Nephron progenitor cell (in vitro differentiated cells): ENCODE measurements at places on chromosomes 4 and X.

DNA sequence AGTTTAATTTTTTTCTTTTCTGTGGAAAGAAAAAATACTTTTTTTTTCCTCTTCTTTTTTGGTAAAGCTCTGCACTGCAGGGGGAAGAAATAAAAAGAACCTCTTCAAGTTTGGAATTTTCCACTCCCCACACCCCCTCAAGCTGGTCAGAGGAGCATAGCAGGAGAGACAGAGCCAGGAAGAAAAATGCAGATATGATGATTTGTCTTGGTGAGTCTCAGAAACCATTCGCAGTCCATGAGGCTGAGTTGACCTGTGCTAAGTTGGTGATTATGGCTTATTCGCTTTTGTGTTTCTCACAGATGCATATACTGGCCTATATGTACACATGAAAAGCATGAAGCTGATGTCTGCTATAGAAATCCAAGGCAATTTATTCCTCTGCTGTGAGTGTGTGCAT, 205.9 kb downstream of the LDB2 start:
- H3K4me3 ChIP-seq = no peak overlapping the region
- no peak overlapping the region for H3K27ac ChIP-seq
- H3K27me3 ChIP-seq = peaks cover 4% of the 10 kb centered on the region
- H3K36me3 ChIP-seq = no peaks in the 10 kb centered on the region

DNA sequence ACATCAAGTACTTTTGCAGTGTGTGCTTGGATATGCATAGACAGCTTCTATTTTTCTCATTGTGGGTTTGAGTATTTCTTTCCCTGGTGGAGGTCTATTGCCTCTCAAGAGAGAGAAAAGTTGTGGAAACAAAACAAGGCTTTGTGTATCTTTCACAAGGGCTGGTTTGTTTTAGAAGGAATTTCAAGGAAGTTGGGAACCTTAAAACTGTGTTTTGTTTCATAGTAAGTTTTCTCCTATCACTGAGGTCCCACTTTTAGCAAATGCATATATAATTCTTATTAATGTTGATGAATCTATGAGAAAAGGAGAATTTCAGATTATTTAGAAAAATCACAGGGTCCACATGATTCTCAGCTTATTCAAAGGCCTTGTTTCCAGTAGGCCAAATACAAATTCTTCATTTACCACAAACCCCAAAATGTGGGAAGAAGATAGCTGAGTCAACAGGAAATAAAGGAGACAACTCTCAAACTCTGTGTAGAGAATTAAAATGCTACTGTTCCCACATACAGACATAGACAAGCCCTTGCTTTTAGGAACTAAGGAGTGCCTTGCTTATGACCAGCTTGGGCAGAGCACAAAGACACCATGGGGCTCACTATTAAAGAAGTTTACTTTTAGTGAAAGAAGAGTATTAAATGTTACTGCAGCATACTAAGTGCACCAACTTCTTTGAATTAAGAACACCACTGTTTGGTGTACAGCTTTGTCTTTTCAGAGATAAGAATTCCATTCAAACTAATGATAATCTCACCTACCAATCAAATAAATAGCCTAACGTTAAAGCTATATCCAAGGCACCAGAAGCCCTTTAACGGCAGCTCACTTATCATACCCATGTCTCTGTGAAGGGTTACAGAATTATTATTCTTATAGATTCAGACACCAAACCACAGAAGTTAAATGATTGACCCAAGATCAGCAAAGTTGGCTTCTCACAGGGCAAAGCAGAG, 177.4 kb upstream of the LEF1 start:
- H3K36me3 ChIP-seq = no peaks in the 10 kb centered on the region
- H3K27me3 ChIP-seq = peaks cover 3% of the 10 kb centered on the region
- H3K4me3 ChIP-seq = no peak overlapping the region
- H3K4me1 ChIP-seq = peaks cover 47% of the 10 kb centered on the region
- no peak for DNase-seq
- peak overlapping the region; percentile 50 for H3K27ac ChIP-seq

DNA sequence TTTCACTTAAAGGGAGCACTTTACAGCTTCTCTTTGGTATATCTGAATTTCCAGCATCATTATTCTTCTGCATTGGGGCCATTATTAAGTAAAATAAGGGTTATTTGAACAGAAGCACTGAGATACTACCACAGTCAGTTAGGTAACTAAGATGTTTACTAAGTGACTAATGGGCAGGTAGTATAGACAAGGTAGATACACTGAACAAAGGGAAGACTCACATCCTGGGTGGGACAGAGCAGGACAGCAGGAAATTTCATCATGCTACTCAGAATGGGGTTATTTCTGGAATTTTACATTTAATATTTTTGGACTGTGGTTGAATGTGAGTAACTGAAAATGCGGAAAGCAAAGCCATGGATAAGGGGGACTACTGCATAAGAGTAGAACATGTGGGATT, 316.0 kb downstream of the CCSER1 start:
- no peaks in the 10 kb centered on the region for H3K36me3 ChIP-seq
- H3K4me1 ChIP-seq = no peaks in the 10 kb centered on the region
- no peak overlapping the region for H3K27ac ChIP-seq
- H3K27me3 ChIP-seq = no peaks in the 10 kb centered on the region

DNA sequence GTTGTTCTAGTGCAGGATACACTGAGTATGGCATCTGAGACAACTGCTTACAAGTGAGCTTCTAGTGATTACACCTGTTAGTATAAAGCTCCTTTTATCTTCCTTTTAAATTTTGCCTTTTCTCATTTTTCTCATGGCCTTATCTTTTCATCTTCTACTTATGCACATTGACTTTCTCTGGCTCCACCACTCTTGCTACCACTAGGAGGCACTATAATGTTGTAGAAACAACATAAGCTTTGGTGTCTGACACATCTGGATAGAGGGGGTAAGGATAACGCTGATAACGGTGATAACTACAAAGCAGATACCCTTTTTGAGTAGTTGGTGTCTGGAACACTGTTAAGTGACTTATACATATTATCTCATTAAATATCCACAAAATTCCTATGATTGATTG, 187.4 kb upstream of the TEX13C start:
- H3K27me3 ChIP-seq = no peaks in the 10 kb centered on the region
- no peak overlapping the region for H3K4me3 ChIP-seq
- no peaks in the 10 kb centered on the region for H3K4me1 ChIP-seq

DNA sequence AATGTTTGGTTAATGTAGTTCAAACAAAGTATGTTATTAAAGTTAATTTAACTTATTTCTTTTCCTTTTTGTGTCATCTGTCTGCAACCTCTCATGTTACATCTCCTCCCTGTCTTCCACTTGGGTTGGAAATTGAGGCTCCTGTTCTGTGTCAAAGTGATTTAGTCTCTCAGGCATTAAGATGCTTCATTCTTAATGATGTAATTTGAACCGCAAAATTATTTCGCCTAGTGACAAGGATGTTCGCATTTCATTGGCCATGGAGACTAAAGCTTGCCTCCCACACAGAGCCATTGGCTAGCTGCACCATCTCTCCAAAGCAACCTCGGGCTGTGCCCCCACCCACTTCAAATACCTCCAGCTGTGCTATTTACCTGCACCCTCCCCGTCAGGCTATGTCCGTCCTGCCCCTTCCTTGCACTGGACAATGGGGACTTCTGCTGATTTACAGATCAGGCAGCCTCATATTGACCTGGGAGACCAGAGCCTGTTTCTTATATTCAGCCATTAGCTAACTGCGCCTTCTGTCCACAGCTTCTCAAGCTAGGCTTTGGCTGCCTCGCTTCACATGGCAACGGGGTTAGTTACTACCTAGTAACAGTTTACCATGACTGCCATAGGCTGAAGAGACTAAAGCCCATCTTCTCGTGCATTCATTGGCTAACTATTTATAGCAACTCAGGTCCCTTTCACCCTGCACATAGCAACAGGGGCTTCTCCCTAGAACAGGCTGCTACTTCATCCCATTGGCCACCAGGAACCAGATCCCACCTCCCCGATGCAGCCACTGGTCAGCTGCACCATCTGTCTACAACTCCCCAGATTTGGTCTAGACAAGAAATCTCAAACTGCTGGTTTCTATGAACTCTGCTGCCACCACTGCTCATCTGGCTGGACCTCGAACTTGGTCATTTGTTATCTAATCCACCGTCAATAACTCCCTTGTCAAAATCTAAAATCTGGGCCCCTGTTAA, 8.6 kb upstream of the ZNF157 start:
- peak; percentile 63 for DNase-seq
- H3K27ac ChIP-seq = peak overlapping the region; percentile 100
- peaks cover 39% of the 10 kb centered on the region for H3K4me1 ChIP-seq
- peaks cover 5% of the 10 kb centered on the region for H3K27me3 ChIP-seq
- no peaks in the 10 kb centered on the region for H3K36me3 ChIP-seq
